Tibial artery (tissue), 4 donors: ENCODE measurements at places on chromosomes 12 and 14.

GRCh38 chr12:46210873-46211439, 57.9 kb downstream of the SLC38A1 start:
- H3K4me1 ChIP-seq, result peaks cover 7% of the 10 kb centered on the region
- no peaks in the 10 kb centered on the region for H3K27me3 ChIP-seq
- H3K27ac ChIP-seq, result no peak overlapping the region
- H3K4me3 ChIP-seq, result no peak overlapping the region

DNA sequence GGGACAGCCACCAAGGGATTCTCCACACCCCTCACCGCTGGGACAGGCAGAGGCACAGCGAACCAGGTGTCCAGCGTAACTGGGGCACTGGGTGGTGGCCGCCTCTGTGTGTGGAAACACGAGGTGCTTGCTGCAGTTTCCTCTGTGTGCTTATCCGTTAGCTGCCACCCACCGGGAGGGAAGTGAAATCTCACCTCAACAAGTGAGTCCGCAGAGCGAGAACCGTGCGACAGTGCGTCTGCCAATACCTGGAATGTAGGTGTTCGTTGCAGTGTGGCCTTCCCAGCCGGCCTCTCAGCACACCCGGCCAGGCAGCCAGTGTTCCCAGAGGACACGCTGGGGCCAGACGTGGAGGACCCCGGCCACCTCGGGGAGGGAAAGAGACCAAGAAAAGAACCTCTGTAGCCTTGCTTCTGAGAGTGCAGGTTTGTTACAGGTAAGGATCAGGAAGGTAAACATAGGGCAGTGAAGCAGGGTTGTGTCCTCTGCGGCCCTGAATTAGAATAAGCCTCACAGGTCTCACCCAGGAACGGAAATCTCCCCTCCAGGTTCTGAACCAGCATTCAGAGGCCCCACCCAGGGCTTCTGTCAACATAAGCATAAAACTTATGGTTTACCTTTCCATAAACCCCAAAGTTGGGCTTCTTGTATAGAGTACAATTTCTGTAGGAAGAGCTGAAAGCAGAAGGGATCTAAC, 1.5 kb downstream of the BCL2L14 start:
- no peak for DNase-seq
- H3K27me3 ChIP-seq, result no peaks in the 10 kb centered on the region
- H3K4me3 ChIP-seq, result no peak overlapping the region
- no peaks in the 10 kb centered on the region for H3K36me3 ChIP-seq
- no peak overlapping the region for H3K27ac ChIP-seq

DNA sequence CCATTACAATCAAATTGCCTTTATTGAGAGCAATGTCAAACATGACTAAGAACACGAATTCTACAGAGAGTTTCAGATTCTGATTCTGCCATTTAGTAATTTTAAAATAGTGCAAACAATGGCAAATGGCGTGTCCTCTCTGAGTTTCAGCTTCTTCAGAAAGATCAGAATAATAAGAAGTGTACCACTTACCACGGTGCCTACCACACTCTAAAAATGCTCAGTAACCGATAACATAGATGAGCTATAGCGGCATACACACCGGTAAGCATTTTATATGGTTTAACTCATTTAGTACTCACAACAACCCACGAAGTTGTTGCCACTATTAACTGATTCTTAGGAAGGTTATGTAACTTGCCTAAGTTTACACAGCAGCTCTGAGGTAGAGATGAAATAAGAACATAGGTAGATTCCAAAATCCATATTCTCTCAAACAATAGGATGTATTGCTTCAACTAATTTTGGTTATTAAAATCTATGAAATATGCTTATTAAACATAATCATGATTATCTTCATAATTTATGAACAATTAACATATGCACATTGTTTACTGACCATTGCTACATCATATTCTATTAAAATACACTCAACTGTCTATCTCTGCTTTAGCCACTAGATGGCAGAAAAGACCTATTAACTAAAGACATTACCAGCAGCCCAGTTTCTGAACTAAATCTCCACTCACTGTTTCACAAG, 38.3 kb downstream of the SLC6A15 start:
- no peaks in the 10 kb centered on the region for H3K36me3 ChIP-seq
- no peaks in the 10 kb centered on the region for H3K4me1 ChIP-seq
- H3K27me3 ChIP-seq, result no peaks in the 10 kb centered on the region
- no peak overlapping the region for H3K4me3 ChIP-seq
- no peak for DNase-seq
- H3K27ac ChIP-seq, result no peak overlapping the region

DNA sequence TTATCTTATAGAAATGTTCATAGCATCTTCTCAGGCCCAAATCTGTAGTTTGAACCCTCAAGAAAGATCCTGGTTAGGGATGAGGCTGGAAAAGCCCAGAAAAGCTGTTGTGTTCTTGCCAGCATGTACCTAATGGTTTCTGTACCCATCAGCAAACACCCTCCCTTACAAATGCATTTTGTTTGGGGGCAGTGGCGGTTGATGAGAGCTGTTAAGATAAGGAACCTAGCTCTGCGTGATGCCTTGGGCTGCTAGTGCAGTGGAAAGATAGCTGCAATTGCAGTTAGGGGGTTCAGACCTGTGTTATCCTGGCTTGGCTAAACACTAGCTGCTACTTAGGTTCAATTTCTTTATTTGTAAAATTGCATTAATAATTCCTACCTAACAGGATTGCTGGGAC, 3.6 kb downstream of the TPH2 start:
- no peaks in the 10 kb centered on the region for H3K27me3 ChIP-seq
- H3K4me1 ChIP-seq, result no peaks in the 10 kb centered on the region
- H3K36me3 ChIP-seq, result no peaks in the 10 kb centered on the region
- no peak for DNase-seq

DNA sequence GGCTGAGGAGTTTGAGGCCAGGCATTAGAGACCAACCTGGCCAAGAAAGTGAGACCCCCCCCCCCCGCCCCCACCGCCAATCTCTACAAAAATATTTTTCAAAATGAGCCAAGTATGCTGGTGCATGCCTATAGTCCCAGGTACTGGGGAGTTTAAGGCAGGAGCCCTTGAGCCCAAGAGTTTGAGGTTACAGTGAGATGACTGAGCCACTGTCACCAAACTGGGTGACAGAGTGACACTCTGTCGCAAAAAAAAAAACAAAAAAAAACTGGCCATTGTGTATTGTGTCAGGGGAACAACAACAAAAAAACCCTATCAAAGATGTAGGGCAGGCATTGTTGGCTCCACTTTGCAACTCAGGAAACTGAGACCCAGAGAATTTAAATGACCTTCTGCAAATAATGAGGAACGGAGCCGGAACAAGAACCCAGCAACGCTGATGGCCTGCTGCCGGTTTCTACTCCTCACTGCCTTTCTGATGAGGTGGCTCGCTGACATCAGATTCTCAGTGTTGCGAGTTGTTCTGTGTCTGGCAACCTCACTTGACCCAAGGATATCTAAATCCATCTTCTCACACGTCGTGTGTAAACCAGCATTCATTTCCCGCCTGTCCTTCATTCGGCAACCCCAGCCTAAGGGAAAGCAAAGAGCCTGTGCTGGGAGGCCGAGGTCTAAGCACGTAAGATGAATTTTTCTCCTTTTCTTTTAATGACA, 195.2 kb upstream of the CRY1 start:
- no peak overlapping the region for H3K27ac ChIP-seq
- no peaks in the 10 kb centered on the region for H3K36me3 ChIP-seq
- DNase-seq, result no peak
- no peak overlapping the region for H3K4me3 ChIP-seq
- no peaks in the 10 kb centered on the region for H3K4me1 ChIP-seq

DNA sequence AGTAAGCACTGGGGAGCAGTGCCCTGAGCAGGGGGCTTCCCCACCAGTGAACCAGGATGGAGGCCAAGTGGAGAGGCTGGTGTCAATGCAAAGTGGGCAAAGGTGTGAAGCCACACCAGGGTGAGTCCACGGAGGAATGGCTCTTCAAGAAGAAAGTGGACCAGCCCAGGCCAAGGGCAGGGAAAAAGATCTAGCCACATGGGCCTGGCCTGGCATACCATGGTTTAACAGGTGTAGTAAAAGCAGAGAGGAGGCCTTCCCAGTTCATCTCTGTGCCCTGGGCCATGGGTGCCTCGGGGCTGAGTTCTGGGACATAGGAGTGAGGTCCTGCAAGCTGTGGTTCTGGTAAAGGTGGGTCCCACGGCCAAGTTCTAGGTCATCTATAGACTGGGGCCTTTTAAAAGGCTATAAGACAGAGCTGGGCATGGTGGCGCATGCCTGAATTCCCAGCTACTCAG, 153.4 kb downstream of the DPF3 start:
- H3K27me3 ChIP-seq, result no peaks in the 10 kb centered on the region
- no peak overlapping the region for H3K27ac ChIP-seq
- H3K36me3 ChIP-seq, result no peaks in the 10 kb centered on the region
- peaks cover 22% of the 10 kb centered on the region for H3K4me1 ChIP-seq
- peak; percentile 55 for DNase-seq

GRCh38 chr12:94872007-94872653, 131.4 kb downstream of the NDUFA12 start:
- H3K36me3 ChIP-seq, result no peaks in the 10 kb centered on the region
- peaks cover 48% of the 10 kb centered on the region for H3K27me3 ChIP-seq
- no peak overlapping the region for H3K4me3 ChIP-seq
- H3K27ac ChIP-seq, result no peak overlapping the region

DNA sequence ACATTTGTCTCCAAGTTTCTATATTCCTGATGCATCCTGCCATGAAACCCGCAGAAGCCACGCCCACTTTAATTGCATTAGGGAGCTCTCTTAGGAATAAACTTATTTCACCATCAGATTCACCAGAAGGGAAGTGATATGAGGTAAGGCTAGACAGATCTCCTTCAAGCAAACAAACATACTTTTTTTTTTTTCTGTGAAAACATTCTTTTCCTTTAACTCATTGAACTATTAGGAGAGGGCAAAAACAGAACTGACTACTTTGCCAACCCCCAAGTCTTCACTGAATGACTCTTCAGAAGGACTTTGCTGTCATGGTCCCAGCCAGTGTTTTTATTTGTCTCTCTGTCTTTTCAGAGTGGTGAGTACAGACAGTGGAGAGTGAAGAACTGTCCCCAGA, 48.4 kb downstream of the GTF2A1 start:
- H3K4me1 ChIP-seq, result peaks cover 5% of the 10 kb centered on the region
- H3K36me3 ChIP-seq, result no peaks in the 10 kb centered on the region
- no peak overlapping the region for H3K4me3 ChIP-seq
- no peak for DNase-seq

GRCh38 chr14:21264025-21264801, 5.0 kb downstream of the HNRNPC start:
- no peak overlapping the region for H3K27ac ChIP-seq
- peaks cover 32% of the 10 kb centered on the region for H3K36me3 ChIP-seq
- peaks cover 54% of the 10 kb centered on the region for H3K4me1 ChIP-seq

DNA sequence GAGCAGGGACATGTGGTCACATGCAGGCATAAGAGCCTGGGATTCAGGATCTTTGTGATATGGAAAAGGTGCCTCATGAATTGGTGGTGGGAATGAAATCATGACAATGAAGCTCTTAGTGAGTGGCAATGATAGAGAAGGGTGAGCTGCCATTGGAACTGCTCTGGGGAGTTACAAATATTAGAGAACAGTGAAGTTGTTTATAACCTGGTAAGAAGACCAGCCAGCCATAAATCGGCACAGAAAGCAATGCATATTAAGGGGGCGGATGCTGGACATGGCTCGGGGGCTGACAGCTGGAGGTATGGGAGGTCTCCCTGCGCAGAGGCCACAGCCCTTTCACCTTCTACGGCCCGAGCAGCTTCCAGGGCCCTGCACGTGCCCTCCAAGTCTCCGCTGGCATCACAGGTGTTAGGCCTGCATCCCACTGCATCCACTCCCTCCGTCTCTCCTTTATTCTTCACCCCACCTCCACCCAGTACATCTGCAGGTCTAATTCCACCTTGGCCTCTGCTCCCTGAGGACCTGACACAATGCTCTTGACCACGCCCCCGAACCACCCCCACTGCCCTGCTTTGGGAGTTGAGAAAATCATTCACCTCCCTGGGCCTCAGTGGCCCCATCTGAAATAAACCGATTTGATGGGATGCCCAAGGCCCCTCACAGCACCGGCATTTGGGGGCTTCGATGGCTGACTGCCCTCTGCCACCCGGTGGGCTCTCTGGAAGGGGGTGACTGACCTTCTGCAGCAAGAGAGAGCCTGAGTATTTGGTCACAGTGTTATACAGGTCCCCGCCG, 4.1 kb downstream of the CACNA2D4 start:
- no peak overlapping the region for H3K27ac ChIP-seq
- H3K4me1 ChIP-seq, result no peaks in the 10 kb centered on the region
- DNase-seq, result peak; percentile 49
- no peaks in the 10 kb centered on the region for H3K27me3 ChIP-seq

- no peaks in the 10 kb centered on the region for H3K36me3 ChIP-seq
- H3K27ac ChIP-seq, result no peak overlapping the region
- no peak overlapping the region for H3K4me3 ChIP-seq
- DNase-seq, result no peak
- peaks cover 49% of the 10 kb centered on the region for H3K27me3 ChIP-seq
Observed at GRCh38 chr14:101567252-101567651, 6.0 kb downstream of the DIO3 start.

GRCh38 chr14:104968541-104969401, 9.4 kb downstream of the AHNAK2 start:
- H3K4me3 ChIP-seq, result peak overlapping the region; percentile 51
- DNase-seq, result peak; percentile 68
- H3K4me1 ChIP-seq, result peaks cover 4% of the 10 kb centered on the region

- no peak for DNase-seq
- no peaks in the 10 kb centered on the region for H3K27me3 ChIP-seq
- H3K27ac ChIP-seq, result no peak within 1 kb of the TSS
- H3K36me3 ChIP-seq, result no peaks in the 10 kb centered on the region
- peak within 1 kb of the TSS; percentile 3 for H3K4me3 ChIP-seq
Observed at GRCh38 chr14:22814941-22815713, at the start of gene SLC7A7. Gene SLC7A7, minus strand, starts transcription at chr14:22815435. Its CDS starts 2,037 bp downstream, at chr14:22813398.

DNA sequence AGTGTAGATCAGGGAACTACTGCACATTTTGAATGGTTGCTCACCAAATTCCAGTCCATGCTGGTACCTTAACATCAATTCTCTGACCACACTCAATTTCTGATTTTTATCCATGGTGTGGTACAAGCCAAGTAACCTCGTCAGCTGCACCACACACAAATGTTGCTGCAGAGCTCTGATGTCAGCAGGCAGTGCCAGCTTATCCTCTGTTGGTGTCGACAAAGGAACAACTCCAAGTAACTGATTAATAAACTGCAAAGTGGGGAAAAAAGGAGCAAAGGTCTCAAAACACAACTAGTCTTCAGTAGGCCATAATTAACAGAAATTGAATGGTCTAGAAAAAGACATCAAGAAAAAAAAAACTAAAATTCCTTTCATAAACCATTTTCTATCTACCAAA, 47.4 kb downstream of the NAA25 start:
- no peak overlapping the region for H3K4me3 ChIP-seq
- peaks cover 88% of the 10 kb centered on the region for H3K36me3 ChIP-seq
- H3K27me3 ChIP-seq, result no peaks in the 10 kb centered on the region
- H3K27ac ChIP-seq, result no peak overlapping the region

DNA sequence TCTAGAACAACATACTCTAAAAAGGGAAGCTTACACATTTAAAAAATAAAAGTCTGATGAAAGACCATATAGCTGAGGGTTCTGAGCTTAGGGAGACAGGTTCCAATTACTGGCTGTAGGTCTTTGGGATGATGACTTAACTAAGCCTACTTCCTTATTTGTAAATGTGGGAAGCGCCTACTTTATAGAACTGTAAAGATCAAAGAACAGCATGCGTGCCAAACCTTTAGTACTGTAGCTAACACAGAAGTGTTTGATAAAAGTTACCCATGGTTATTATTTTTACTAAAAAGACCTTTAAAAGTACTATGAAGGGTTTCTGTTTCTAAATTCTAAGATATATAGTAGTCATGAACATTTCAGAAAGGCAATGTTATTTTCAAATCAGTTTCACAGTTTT, 35.7 kb downstream of the STK38L start:
- no peaks in the 10 kb centered on the region for H3K27me3 ChIP-seq
- H3K36me3 ChIP-seq, result no peaks in the 10 kb centered on the region
- H3K4me1 ChIP-seq, result peaks cover 45% of the 10 kb centered on the region
- no peak for DNase-seq
- peak overlapping the region; percentile 78 for H3K27ac ChIP-seq
- no peak overlapping the region for H3K4me3 ChIP-seq
